Activated CD4-positive, alpha-beta memory T cell treated with anti-CD3 and anti-CD28 coated beads for 36 hours (primary cell): ENCODE measurements at places on chromosomes 4 and X. TPM values are rescaled to one million over a fixed set of nuclear protein-coding genes. Genes with fewer than 3 reads are reported as not detected.

MAGEA11 gene
- total RNA-seq = not detected

DIPK2B gene
- total RNA-seq = not detected

PRDM5 gene
- total RNA-seq = 0.17 TPM

COMMD8 gene
- total RNA-seq = 27.9 TPM

ARR3 gene
- not detected for total RNA-seq

BTK gene
- total RNA-seq = 0.58 TPM

EGF gene
- not detected for total RNA-seq

SPANXN4 gene
- total RNA-seq = not detected

LRIT3 gene
- 0.14 TPM for total RNA-seq

TLR8 gene
- total RNA-seq = not detected

SORCS2 gene
- total RNA-seq = 0.07 TPM

CXorf65 gene
- total RNA-seq = 12.0 TPM

PAGE1 gene
- not detected for total RNA-seq

ARHGAP24 gene
- not detected for total RNA-seq

TAPT1 gene
- 35.6 TPM for total RNA-seq

DDX60 gene
- total RNA-seq = 24.1 TPM

RASGEF1B gene
- 4.6 TPM for total RNA-seq

ZBED1 gene
- 25.3 TPM for total RNA-seq
